ENCODE measurements at places on chromosomes 11 and 22.

DNA sequence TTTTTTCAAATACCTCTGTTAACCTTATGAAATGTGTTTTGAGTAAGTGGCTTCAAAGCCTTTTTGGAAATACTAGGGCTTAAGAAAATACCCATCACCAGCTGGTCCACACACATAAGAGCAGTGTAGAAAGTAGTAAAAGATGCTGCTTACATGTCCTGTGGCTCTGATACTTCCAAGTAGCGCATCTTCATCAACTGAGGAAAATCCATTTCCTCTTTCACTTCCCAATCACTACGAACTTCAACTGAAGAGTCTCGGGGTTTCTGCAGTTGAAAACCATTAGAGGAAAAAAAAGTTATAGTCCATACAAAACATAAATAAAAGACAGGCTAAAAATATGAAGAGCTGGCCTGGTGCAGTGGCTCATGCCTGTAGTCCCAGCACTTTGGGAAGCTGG is 8.5 kb downstream of the EIF3D start:
- no peak for DNase-seq

GRCh38 chr22:24433828-24434470 is 6.5 kb downstream of the ADORA2A start:
- peak; percentile 79 for DNase-seq

DNA sequence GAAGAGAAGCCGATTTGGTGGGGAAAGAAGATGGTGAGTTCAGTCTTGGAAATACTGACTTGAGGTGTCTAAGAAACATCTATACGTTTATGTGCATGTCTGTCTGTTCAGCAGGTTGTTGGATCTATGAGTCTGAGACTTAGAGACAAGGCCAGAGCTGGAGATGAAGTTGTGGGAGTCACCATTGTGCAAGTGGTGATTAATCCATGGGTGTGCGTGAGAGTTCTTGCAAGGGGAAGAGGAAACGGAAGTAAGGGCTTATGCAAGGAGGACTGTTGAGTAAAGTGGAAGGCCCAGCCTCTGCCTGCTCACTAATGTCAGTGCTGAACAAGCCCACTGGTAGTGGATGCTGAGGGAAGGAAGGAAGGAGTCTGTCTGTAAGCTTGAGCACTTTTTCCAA is 9.7 kb downstream of the TMEM45B start:
- no peak for DNase-seq

DNA sequence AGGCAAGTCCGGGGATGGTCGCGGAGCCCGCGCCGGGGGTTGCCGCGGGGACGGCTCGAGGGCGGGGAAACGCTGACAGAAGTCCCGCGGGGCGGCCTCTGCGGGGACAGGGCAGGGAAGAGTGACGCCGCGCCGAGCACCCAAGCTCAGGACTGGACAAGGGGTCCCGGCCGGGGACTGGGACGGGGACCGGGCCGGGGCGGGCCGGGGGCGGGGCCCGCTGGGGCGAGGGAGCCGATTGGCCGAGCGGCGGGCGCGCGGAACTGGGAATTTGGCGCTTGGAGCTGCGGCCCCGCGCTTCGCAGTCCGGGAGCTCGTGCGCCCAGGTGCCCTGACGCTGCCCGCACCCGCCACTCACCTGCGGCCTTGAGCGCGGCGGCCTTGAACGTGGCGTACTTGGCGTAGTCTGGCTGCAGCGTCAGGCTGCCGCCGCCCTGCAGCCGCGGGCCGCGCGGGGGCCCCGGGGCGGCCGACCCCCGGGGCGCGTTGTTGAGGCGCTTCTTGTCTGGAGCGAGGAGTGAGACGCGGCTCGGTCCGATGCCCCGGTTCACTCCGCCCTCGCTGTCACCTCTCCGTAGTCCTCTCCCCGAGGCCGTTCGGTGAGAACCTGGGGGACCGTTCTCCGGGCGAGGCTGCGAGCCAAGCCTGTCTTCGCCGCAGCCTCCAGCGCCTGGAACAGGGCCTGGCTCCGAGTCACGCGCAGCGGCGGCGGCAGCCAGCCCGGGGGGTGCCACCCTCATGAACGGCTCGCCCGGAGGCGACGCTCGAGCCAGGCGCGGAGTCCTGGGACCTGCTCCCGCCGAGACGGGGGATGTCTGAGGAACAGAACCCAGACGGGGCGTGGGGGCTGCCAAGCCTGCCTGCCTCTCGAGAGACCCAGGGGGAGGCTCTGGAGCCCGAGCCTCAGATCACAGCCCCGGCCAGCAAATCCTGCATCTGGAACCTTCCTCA is 4.5 kb downstream of the SHISA8 start:
- DNase-seq = no peak

DNA sequence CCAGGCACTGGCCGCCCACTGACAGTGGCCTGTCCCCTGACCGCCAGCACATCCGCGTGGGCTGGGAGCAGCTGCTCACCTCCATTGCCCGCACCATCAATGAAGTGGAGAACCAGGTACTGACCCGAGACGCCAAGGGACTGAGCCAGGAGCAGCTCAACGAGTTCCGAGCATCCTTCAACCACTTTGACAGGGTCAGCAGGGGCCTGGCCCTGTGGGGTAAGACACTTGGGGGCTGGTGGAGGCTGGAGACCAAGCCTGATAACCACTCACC is 6.5 kb downstream of the CTSF start:
- no peak for DNase-seq

All from activated CD4-positive, alpha-beta T cell treated with anti-CD3 and anti-CD28 coated beads, Interleukin-2, Interleukin-6, amounts not matched to agents 100 ng/mL and 50 ng/mL, durations not matched to agents 16 hours and 8 hours (primary cell).